Left renal cortex interstitium (tissue), 4 donors: ENCODE measurements at places on chromosomes 2 and 18.

DNA sequence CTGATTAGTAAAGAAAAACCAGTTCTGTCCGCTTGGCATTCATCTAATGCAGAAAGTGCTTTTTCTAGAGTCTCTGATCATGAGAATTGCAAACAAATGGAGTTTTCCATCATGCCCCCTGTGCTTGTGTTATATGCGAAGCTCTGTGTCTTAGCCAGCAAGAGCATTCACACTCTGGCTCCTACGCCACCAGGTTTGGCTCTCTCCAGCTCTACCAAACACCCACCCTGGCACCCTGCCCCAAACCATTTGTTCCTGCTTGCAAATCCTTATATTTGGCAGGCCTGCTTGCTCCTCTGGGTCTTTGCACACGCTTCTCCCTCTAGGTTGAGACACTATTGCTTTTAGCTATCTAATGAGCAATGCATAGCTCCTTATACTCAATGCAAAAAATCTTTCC, 204.1 kb upstream of the CYRIA start:
- DNase-seq, result no peak

DNA sequence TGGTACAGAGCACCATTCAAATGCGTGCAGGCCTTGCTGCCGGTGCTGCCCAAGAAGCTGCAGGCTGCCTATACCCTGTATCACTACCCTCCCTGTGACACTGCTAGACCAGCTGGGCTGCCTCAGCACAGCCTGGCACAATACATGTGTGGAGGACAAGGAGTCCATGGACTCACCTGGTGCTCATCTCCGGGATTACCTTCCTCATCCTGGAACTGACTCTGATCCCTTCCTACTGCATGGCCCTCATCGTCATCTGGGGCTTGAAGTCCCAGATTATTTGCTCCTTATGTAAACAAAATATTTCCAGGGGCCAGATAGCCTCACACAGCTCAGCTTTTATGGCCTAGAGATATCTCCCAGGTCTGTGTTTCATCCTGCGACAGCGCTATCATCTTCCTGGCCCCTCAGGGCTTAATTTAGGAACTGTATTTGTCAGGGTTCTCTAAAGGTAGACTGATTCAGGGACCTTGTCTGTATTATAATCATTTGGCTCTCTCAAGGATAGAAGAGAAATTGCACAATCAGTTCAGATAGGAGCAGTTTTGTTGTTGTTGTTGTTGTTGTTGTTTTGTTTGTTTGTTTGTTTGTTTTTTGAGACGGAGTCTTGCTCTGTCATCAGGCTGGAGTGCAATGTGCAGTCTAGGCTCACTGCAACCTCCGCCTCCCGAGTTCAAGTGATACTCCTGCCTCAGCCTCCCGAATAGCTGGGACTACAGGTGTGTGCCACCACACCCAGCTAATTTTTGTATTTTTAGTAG, 42.9 kb downstream of the WDR75 start:
- no peak for DNase-seq

DNA sequence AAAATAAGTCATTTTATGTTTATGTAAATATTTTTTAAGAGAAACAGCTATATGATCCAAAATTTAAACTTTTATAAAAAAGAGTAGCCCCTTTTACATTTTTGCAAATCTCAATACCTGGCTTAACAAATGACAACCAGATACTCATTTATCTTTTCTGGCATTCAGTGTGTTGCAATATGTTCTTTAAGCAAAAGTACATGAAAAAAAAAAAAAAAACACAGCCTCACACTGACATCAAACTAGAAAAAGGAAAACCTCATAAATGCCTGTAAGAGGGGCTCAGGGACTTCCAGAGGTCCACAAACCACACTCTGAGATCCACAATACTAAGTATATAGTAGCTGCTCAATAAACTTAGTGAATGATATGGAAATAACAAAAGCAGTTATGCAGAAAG, 21.9 kb downstream of the PPP4R3B start:
- no peak for DNase-seq

GRCh38 chr2:237258116-237258515, 155.8 kb downstream of the COL6A3 start:
- DNase-seq, result no peak

DNA sequence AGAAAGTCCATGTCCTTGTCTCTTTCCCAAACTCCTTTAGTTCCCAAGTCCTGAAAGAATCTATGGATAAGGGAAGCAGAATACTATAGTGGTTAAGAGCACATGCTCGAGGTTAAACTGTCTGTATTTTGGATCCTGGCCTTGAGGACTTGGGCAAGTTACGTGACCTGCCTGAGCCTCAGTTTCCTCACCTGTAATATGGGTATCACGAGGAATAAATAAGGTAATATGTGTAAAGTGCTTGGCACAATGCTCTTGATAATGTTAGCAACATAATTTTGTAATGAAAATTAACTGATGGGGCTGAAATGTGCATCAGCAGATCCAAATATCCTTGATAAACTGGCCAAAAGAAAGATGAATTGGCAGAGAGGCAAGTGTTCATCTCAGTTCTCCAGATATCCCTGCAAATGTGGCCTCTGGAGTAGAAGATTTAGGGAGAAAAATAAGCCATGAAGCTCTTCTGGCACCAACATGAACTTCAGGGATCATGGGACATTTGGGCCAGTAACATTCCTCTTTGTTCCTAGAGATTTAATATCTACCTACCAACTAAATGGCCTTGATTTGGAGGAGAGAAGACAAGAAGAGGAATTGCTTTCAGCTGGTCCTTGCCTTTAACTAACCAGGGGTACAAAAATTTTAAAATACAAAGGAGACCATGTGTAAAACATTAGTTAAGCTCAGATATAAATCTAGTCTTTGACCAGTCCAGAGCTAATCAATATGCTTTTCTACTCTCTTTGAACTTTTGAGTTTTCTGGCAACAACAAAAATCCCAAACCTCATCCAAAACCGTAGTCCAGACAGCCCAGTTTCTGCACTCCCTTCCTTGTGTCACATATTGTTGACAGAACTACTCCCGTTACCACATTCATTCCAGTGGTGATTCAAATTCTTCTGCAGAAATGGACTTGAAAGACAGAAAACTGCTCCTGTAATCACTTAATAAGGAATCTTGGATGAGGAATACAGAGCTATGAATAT, 52.7 kb upstream of the EML4 start:
- no peak for DNase-seq

DNA sequence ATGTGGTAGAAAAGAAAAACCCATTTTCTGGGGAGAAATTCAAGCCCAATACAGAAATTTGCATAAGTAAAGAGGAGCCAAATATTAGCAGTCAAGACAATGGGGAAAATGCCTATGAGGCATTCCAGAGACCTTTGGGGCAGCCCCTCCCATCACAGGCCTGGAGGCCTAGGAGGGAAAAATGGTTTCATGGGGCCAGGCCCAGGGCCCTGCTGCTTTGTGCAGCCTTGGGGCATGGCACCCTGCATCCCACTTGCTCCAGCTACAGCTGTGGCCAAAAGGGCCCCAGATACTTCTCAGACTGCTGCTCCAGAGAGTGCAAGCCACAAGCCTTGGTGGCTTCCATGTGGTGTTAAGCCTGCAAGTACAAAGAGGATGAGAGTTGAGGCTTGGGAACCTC, 51.3 kb upstream of the CYP1B1 start:
- DNase-seq, result no peak

DNA sequence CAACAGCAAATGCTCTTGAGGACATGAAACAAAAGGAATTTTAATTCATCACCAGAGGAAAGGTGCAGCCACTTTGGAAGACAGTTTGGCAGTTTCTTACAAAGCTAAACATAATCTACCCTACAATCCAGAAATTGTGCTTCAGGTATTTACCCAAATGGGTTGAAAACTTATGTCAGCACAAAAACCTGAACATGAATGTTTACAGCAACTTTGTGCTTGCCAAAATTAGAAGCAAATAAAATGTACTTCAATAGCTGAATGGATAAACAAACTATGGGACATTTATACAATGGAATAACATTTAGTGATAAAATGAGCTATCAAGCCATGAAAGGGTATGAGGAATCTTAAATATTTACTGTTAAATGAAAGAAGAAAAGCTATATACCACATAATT, 6.9 kb upstream of the MAP2 start:
- no peak for DNase-seq
